ENCODE measurements at places on chromosomes 7 and 10.

DNA sequence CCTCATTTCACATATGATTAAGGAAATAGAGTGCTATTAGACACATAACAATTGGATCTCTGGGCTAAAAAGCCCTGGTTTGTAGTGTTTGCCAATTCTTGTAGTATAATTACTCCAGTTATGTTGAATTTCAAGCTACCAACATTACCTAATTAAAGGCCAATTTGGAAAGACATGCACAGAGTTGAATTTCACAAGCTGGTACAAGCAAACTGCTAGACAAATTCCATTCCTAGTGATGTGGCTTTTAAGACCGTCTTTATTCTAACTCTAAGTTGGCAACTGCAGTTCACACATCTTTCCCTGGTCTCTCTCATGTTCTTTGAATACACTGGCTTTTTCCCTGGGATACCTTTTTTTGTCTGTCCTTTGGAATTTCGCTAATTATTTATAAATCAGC, 384.1 kb upstream of the CNTNAP2 start:
- DNase-seq: no peak

GRCh38 chr7:97851683-97852082, 20.5 kb downstream of the ASNS start:
- no peak for DNase-seq

GRCh38 chr10:122525788-122526187, 34.8 kb upstream of the DMBT1 start:
- DNase-seq: no peak

GRCh38 chr10:73905256-73906020, 5.5 kb upstream of the PLAU start:
- no peak for DNase-seq

- DNase-seq: no peak
These were observed 202.4 kb downstream of the GLRX3 start for GRCh38 chr10:130338636-130339024.

GRCh38 chr7:98927125-98927524, 48.8 kb downstream of the TRRAP start:
- DNase-seq: no peak

- DNase-seq: no peak
These were observed 103.0 kb downstream of the ITIH5 start for GRCh38 chr10:7563770-7564169.

GRCh38 chr10:30803892-30804322, 174.4 kb upstream of the LYZL2 start:
- no peak for DNase-seq

DNA sequence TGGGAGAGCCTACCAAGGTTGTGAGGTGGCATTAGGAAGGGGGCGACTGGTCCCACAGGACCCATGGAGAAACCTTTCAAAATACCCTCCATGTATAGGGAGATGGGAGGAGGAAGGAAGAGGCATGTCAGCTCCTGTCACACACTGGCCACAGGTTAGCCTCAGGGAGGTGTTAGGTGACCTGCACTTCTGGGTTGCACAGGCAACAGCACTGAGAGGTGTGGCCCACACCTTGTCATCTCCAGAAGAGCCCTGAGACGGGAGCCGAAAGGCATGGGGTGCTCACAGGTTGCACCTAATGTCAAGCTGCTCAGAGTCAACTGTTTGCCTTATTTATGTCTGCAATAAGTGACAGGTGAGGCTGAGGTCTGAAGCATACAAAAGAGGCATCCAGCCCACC, 14.6 kb upstream of the USP6NL start:
- DNase-seq: no peak

DNA sequence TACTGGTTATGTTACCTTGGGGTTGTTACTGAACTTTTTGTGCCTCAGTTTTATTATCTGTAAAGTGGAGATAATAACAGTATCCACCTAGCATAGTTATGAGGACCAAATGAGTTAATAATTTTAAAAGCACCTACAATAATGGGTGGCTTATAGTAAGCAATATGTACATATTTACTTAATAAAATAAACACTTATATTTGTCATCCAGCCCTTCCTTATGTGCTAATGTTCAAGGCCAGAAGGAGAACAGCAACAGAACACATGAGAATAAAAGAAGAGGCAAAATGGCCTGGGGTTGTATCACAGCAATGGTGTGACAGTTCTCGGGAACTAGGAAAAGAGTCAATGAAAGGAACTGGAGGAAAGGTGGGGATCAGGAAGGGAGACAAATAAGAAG, 255.4 kb upstream of the LRGUK start:
- no peak for DNase-seq

- no peak for DNase-seq
These were observed 751 bp upstream of the GTPBP10 start for GRCh38 chr7:90345595-90346335.

GRCh38 chr10:35320341-35320740, 16.0 kb upstream of the CCNY start:
- no peak for DNase-seq

GRCh38 chr10:83536426-83536825, 602.9 kb upstream of the GHITM start:
- no peak for DNase-seq

DNA sequence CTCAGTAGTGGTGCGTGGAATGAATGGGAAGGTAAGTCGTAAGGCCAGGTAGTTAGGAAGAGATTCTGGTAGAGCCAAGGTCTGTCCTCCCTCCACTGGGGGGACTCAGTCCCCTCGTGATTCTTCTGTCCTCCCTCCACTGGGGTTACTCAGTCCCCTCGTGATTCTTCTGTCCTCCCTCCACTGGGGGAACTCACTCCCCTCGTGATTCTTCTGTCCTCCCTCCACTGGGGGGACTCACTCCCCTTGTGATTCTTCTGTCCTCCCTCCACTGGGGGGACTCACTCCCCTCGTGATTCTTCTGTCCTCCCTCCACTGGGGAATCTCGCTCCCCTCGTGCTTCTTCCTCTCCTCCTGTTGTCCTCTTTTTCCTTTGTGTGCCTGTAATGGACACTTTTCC, 125.1 kb downstream of the CELF2 start:
- DNase-seq: no peak

GRCh38 chr10:92475357-92475868, 98.5 kb downstream of the IDE start:
- DNase-seq: no peak

GRCh38 chr10:16724509-16724908, 92.7 kb downstream of the RSU1 start:
- no peak for DNase-seq

DNA sequence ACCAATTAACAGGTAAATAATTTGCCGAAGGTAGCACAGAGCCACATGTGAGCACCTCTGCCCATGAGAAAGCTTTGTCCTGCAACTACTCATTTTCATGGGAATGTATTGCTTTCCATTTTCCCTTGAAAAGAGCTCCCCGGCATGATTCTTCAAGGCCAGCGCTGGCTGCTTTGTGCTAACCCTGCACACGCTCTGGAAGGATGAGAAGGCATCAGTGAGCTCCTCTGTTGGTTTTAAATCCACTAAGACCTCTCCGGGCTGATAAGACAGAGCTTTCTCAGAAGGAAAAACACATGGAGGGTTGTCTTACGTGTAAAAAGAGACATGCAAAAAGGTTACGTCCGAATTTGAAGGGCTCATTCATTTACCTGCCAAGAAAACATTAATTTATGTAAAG, 553.9 kb upstream of the MKI67 start:
- no peak for DNase-seq

DNA sequence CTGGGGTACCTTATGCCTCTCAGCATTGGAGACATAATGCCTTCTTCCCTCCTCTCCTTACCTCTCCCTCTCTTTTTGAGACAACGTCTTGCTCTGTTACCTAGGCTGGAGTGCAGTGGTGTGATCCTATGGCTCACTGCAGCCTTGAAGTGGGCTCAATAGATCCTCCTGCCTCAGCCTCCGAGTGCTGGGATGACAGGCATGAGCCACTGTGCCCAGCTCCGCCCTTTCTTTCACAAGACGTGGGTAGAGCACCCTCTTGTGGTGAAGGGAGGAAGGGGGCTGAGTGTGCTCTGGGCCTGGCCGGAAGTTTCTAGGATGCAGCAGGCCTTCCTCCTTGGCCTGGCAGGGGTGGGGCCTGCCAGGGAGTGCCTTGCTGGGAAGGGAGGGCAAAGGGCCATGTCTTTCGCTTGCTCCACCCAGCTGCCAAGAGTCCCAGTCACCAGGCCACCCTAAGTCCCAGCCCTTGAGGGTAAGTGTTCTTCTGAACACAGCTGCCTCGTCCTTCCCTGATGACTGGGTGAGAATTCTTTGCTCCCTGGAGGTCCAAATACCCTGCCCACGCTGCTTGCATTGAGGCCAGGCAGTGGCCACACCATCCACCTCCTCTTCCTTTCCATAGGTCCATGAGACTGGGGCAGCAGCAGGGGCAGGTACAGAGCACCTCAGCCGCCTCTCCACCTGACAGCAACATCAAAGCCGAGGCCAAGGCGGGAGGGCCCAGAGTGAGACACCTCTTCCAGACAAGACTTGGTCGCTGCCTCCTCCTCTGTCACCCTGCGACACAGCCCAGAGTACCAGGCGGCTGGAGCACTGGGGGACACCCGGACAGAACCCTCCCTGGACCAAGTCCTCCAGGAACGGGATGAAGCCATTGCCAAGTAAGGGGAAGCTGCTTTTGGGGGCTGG, 3.7 kb downstream of the ABHD11 start:
- DNase-seq: peak; percentile 49

GRCh38 chr10:5811387-5811821, 1.8 kb downstream of the GDI2 start:
- no peak for DNase-seq

- DNase-seq: no peak
These were observed 33.8 kb downstream of the KCNH2 start for GRCh38 chr7:150944066-150945042.

- no peak for DNase-seq
These were observed 647.5 kb upstream of the IGFBP3 start for GRCh38 chr7:46568420-46569132.

DNA sequence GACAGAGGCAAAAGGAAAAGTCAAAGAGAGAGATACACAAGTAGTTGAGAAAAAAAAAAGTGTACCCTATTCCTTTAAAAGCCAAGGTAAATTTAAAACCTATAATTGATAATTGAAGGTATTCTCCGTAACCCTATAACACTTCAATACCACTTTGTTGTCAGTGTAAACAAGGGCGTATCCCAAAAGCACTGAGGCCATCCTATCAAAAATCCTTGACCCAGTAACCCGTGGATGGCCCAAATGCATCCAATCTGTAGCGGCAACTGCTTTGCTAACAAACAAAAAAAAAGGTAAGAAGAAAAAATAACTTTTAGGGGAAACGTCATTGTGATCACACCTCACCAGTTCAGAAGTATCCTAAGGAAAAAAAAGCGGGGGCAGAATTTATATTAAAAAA, 5.1 kb upstream of the NAPEPLD start:
- DNase-seq: no peak

GRCh38 chr10:74381291-74381853, 230.4 kb downstream of the ADK start:
- DNase-seq: no peak

DNA sequence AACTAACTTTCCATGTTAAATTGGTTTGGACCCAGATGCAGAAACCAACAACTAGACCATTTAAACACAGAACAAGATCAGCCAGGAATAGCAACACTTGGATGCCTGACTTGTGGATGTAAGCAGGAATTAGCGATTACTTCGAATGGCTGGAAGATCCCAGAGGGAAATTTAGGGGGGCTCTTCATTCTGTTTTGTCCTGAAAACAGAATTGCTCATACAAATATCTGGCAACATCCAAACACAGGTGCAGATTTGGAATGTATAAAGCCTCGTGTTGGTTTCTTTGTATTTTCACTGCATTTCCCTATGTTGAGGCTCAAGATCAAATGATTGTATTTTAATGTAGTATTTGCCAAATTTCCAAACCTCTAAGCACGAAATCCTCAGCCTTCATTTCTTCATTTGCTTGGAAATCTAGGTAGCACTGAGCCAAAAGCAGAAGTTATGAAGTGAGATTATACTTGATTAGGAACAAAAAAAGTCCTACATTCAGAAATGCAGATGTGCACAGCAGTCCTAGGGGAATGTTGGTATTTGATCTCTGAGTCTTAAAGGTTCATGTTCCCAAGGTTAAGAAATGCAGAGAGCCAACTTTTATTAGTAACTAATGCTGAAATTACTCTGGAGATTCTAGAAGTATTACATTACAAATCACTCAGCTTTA, 248.7 kb upstream of the TCF7L2 start:
- no peak for DNase-seq

- DNase-seq: peak; percentile 56
These were observed 30.4 kb upstream of the PPIF start for GRCh38 chr10:79316671-79317431.

- DNase-seq: no peak
These were observed 47.0 kb upstream of the ZNF107 start for GRCh38 chr7:64618785-64619456.

DNA sequence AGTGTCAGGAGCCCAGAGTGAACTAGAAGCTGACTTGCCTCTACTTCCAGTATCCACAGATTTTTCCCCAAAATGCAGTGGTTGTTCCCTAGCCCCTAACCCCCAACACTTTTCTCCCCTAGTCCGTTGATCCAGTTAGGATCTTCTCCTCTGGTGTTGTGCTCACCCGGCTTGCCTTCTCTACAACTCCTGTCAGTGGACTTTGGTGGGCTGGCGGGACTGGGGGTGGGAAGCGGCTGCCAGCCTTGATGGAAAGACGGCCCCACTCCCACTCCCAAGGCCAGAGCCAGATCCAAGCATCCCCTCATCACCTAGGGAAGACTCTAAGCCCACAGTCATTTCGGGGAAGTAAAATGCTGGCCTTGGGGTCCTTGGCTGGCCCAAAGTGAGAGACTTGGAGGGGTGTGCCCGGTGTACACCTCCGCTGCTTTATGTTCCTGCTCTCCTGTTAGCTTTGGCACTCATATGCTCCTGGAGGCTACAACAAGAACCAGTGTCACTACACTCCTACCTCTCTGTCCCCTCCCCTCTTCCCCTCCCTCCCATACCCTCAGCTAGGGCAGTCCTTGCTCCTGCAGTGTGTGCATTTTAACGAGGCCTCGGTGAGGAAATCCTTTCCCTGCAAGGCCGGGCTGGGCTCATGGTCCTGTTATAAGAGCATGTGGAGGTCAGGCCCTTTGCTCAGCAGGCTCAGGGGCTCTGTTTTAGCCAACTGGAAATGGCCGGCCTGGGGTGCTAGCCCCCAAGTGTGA, 930 bp upstream of the HOXA10 start:
- DNase-seq: no peak

- no peak for DNase-seq
These were observed 11.7 kb upstream of the PRDX3 start for GRCh38 chr10:119190353-119190752.

GRCh38 chr10:85864868-85865526, 501.6 kb downstream of the GRID1 start:
- DNase-seq: no peak

- DNase-seq: no peak
These were observed 38.3 kb upstream of the BTBD16 start for GRCh38 chr10:122232769-122233168.

DNA sequence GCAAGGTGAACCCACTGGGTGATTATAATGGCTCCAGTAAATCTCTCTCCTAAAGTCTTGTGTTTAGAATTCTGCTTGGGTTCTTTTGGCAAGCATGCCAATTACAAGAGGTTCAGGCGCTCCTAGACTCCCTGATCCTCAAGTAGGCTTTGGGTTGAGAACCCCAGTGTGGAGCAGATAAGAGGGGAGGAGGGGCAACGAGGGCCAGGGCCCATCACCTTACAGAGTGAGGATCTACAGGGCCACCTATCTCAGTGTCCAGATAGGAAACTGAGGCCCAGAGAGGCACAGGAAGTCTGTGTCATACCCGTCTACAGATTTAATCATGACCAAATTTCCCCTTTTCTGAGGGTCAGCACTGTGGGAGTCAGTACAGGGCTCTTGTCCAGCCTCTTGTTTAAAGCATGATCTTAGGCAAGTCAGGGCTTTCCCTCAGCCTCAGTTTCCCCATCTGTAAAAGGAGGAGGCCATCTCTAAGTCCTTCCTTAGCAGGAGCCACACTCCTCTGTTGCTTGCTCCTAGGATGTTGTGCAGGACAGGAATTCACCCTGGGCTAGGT, 4.4 kb downstream of the TACR2 start:
- no peak for DNase-seq

Measured in GM12878 (cell line).